Endodermal cell (in vitro differentiated cells): ENCODE measurements at places on chromosomes 11 and 22. TPM values are rescaled to one million over a fixed set of nuclear protein-coding genes. Genes with fewer than 3 reads are reported as not detected.
A peak's percentile ranks its signal among the peaks of the same experiment; 100 is the strongest.

DNA sequence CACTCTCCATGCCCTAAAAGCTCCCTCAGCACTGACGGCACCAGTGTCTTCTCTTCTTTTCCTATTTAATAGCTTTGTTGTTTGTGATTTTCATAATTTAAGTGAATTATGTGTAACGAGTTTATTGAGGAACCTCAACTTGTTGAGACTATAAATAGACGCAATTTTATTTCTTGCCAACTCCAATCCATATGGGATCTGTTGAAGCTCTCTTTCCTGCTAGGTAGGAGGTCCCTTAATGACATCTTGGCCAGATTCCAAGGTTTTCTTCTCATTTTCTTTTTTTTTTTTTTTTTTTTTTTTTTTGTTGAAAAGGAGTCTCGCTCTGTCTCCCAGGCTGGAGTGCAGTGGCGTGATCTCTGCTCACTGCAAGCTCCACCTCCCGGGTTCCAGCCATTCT lies 14.2 kb downstream of the RTL6 start:
- H3K36me3 ChIP-seq = no peaks in the 10 kb centered on the region
- H3K27me3 ChIP-seq = no peaks in the 10 kb centered on the region
- H3K4me3 ChIP-seq = no peak overlapping the region

Gene PRR33
- total RNA-seq = not detected in 2 replicates

Gene OR10W1
- total RNA-seq = not detected in 2 replicates

DNA sequence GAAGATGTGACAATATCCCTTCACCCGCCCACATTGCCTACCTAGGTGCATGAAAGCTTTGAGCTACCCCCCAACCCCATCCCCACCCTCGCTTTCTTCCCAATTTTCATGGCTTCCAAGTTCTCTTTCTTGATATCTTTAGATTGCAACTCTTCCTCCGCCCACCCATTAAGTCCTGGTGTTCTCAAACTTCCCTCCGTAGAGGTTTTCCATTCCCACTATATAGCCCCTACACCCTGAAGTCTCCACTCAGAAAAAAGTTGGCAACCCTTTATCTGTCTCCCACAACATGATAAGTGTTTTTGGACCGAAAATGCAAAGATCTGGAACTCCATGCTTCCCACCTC lies 572 bp downstream of the ZNF70 start:
- H3K27me3 ChIP-seq = no peaks in the 10 kb centered on the region
- peak overlapping the region; percentile 93 for H3K4me3 ChIP-seq
- DNase-seq = no peak
- no peaks in the 10 kb centered on the region for H3K4me1 ChIP-seq

DNA sequence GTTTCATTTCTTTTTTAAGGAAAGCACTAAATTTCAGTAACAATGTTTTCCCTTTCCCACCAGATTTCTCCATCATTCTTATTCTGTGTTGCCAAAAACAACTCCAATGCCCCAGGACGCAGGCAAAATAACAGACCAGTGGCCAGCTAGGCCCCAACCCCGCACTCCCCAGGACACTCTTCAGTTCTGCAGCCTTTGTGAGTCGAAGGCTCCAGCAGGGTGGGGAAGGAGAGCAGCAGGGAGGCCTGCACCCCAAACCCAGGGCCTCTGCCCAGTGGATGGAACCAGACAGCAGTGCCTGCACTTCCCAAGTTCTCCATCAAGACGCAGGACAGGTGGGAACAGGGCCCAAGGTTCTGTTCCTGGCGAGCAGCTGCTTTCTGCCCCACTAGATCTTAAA lies 34.4 kb downstream of the PPP2R1B start:
- H3K36me3 ChIP-seq = peaks cover 17% of the 10 kb centered on the region
- no peaks in the 10 kb centered on the region for H3K27me3 ChIP-seq
- H3K4me1 ChIP-seq = peaks cover 3% of the 10 kb centered on the region
- DNase-seq = no peak
- H3K4me3 ChIP-seq = no peak overlapping the region

Gene MMP7
- total RNA-seq = not detected in 2 replicates

Gene MTA2
- 129 and 131 TPM in 2 replicates for total RNA-seq

Gene TMEM121B
- total RNA-seq = 7.9 to 10.8 TPM (median 8.9 TPM) in 3 replicates

GRCh38 chr22:24532075-24532474 lies 22.9 kb downstream of the GUCD1 start:
- no peaks in the 10 kb centered on the region for H3K27me3 ChIP-seq
- H3K36me3 ChIP-seq = no peaks in the 10 kb centered on the region
- no peak for DNase-seq
- no peak overlapping the region for H3K4me3 ChIP-seq
- no peaks in the 10 kb centered on the region for H3K4me1 ChIP-seq

- DNase-seq = peak; percentile 48
- H3K27me3 ChIP-seq = no peaks in the 10 kb centered on the region
- H3K27ac ChIP-seq = no peak overlapping the region
- peaks cover 12% of the 10 kb centered on the region for H3K4me1 ChIP-seq
Observed at GRCh38 chr11:126366064-126366822, 10.8 kb downstream of the ST3GAL4 start.

Gene SOX6
- total RNA-seq = 0.13 to 0.73 TPM (median 0.21 TPM) in 3 replicates

DNA sequence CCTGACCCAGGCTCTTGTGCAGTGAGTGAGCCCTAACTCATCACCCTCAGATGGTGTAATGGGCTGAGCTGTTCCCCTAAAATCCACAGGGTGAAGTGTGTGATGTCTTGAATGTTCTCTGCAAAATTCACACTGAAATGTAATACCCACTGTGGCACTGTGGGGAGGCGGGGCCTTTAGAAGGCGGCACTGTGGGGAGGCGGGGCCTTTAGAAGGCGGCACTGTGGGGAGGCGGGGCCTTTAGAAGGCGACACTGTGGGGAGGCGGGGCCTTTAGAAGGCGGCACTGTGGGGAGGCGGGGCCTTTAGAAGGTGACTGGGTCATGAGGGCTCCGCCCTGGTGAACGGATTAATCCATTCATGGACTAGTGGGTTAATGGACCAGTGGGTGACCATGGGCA lies 33.0 kb downstream of the CHID1 start:
- no peak overlapping the region for H3K27ac ChIP-seq
- H3K36me3 ChIP-seq = peaks cover 18% of the 10 kb centered on the region
- no peak overlapping the region for H3K4me3 ChIP-seq
- DNase-seq = peak; percentile 89
- no peaks in the 10 kb centered on the region for H3K27me3 ChIP-seq
- no peaks in the 10 kb centered on the region for H3K4me1 ChIP-seq

Gene P2RY2
- 0.54 to 0.60 TPM (median 0.59 TPM) in 3 replicates for total RNA-seq

DNA sequence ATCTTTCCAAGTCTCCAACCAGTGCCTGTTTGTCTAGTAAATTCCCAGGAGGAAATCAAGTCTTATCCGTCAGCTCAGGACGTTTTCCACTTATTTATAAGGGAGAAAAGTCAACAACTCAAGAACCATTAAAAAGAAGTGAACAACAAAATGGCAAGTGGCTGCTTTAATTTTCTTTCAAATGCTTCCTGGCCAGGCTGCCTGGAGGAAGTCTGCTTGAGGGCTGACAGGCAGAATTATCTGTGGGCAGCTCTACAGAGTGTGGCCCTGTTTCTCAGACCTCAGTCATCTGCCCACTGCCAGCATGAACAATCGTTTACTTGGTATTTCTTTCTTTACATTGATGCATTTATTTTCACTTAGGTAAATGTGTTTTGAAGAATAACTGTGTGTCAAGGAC lies 281.9 kb upstream of the ISX start:
- no peak overlapping the region for H3K4me3 ChIP-seq
- peak overlapping the region; percentile 36 for H3K27ac ChIP-seq
- H3K4me1 ChIP-seq = no peaks in the 10 kb centered on the region
- no peaks in the 10 kb centered on the region for H3K27me3 ChIP-seq
- H3K36me3 ChIP-seq = peaks cover 54% of the 10 kb centered on the region

DNA sequence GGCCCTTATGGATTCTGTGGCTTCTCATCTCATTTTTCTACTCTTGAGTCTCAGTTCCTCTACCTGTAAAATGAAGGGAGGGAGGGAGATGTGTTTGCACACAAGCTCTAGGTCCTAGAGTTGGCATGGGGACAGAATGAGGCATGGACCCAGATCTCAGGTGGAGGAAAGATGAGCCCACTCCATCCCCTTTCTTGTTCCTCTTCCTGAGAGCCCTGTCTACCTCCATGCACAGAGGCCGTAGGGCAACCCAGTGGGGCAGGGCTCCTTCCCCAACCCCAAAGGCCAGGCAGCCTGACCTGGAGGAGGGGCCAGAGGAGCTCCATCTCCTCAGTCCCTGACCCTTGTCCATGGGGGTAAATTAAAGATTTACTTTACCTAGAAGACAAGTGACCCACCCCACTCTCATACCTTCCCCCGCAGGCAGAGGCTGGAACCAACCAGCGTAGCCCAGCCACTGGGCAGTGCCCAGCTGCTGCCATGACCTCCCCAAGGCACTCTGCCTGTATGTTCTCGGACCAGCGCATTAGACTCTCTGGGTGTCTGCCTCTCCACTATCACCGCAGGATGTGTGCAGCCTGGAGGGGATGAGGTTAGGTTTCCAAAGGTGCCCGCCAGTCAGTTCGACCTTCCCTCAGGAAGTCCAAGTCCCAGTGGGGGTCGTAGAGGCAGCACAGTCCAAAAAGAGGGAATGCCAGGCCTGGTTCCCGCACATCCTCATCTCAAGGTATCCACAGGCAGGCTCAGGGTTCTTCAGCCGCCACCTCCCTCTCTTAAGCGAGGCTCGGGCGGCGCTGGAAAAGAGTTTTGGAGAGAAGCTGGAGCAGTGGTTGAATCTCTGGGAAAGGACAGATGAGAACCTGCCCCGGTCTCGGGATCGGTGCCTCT lies 3.0 kb downstream of the SMTN start:
- no peaks in the 10 kb centered on the region for H3K27me3 ChIP-seq
- no peaks in the 10 kb centered on the region for H3K36me3 ChIP-seq
- H3K4me1 ChIP-seq = peaks cover 13% of the 10 kb centered on the region

DNA sequence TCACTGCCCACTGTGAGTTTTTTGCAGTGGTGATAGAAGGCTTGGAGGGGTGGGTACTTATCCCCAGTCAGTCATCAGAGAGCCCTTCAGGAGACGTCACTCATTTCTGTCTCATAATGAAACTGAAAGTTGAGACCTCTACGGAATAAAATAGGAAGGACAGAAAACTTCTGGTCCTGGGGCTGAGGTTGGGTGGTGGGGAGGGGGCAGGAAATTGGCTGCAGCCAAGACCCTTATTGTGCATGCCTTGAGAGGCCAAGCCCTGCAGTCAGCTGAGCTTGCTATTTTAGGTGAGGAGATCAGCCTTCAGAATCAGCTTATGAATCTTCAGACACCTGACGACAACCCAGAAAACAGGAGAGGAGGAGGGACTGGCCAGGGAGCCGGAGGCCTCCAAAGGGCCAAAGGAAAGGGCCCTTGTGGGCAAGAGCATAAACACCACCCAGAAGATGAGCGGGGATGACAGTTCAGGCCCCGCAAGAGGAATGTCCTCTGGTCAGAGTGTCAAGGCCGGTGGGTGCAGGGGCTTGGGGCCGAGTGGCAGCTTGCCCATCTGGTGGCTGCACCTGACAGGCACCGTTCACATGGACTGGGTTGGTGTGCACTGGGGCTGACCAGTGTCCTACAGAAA lies 17.9 kb upstream of the ADA2 start:
- no peak for DNase-seq
- H3K27ac ChIP-seq = no peak overlapping the region
- H3K4me3 ChIP-seq = no peak overlapping the region
- H3K27me3 ChIP-seq = no peaks in the 10 kb centered on the region

DNA sequence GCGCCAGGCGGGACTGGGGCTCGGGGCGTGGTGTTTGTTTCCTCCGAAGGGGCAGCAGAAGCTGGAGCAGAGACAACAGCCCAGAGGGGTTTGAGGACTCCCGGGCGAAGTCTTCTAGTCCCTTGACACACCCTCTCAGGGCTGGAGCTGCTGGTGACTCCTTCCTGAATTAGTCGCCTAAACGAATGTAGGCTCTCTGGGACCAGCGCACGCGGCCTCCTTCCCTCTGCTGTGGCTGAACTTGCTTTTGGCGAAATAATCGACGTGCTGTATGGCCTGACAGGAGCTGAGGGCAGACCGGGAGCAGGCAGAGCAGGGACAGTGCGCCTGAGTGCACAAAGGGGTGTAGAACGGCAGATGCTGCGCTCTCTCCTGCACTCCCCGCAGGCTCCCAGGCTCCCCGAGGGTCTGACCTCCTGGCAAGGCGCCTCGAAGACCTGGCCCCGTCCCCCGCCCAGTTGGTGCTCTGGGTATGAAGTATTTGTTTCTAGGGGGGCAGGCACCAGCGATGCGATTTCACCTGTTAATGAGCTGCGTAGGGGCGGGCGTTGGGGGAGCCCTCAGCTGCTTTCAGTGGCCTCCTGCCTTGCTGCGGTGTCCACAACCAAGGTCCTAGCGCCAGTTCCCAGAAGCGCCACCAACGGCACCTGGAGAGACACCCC lies 5.3 kb downstream of the SLC17A6 start:
- H3K27me3 ChIP-seq = peaks cover 68% of the 10 kb centered on the region
- peak; percentile 78 for DNase-seq
- peak overlapping the region; percentile 67 for H3K4me3 ChIP-seq
- H3K4me1 ChIP-seq = no peaks in the 10 kb centered on the region
- no peaks in the 10 kb centered on the region for H3K36me3 ChIP-seq

DNA sequence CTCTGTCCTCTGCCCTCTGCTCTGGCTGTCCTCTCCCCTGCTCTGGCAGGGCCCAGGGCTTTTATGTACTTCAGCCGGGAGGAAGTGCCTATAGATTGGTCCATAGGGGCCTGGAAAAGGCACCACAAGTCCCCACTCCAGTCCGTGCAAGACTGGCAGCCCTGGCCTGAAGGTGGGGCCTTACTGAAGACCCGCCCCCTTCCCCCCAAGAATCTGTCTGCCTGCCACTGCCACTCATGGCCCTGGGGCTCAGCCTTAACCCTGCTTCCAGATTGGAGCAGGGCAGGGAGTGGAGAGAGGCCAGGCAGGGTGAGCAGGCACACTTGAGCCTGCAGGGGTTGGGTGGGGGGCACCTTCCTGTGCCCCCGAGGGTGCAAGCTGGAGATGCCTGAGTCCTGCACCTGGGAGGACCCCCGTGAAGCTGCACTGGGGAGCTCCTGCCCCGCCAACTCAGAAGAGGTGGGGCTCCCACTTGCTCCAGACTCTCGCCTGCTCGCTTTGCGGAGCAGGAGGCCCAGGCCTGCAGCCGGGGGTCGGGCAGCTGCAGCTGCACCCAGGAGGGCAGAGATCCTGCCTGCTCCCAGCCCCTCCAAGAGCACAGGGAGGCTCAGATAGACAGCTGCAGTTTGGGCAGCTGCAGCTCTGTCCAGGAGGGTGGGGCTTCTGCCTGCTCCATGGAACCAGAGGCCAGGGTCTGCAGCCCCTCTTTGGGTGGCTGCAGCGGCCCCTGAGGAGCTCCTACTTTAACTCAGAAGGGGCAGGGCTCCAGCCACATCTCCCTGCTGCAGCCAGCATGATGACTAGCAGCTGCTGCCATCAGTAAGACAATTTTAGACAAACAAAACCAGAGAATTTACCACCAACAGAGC lies 51.0 kb upstream of the SC5D start:
- DNase-seq = peak; percentile 56
- no peak overlapping the region for H3K4me3 ChIP-seq
- no peaks in the 10 kb centered on the region for H3K27me3 ChIP-seq
- peaks cover 7% of the 10 kb centered on the region for H3K4me1 ChIP-seq
- peak overlapping the region; percentile 89 for H3K27ac ChIP-seq
- H3K36me3 ChIP-seq = no peaks in the 10 kb centered on the region
